ENCODE measurements at places on chromosomes 4 and X.

GRCh38 chr4:95153182-95153581 is 395.4 kb downstream of the BMPR1B start:
- DNase-seq = no peak

DNA sequence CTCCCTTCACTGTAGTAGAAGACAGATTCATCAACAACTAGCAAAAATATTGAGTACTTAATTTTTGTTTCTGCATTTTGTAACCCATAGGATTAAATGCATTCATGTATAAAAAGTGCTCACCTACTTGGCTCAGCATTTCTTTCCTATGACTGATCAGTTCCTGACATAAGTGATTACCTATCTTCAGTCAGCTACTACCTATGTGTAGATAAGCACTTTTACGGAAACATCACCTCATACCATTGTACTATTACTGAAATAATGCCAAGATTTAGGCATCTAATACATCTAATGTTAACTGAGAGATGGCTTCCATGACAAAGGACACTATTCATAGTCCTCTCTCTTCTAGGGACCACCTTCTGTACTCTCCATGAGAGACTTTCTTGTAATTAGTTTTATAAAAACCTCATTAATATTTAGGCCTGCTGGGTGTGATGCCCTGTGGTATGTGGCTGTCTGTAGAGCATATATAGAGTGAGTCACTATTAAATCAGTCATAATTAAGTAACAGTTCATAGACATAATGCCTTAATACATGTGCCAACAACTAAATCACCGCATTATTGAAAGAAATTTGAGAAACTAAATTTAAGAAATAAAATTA is 147.0 kb downstream of the PDGFC start:
- no peak for DNase-seq

DNA sequence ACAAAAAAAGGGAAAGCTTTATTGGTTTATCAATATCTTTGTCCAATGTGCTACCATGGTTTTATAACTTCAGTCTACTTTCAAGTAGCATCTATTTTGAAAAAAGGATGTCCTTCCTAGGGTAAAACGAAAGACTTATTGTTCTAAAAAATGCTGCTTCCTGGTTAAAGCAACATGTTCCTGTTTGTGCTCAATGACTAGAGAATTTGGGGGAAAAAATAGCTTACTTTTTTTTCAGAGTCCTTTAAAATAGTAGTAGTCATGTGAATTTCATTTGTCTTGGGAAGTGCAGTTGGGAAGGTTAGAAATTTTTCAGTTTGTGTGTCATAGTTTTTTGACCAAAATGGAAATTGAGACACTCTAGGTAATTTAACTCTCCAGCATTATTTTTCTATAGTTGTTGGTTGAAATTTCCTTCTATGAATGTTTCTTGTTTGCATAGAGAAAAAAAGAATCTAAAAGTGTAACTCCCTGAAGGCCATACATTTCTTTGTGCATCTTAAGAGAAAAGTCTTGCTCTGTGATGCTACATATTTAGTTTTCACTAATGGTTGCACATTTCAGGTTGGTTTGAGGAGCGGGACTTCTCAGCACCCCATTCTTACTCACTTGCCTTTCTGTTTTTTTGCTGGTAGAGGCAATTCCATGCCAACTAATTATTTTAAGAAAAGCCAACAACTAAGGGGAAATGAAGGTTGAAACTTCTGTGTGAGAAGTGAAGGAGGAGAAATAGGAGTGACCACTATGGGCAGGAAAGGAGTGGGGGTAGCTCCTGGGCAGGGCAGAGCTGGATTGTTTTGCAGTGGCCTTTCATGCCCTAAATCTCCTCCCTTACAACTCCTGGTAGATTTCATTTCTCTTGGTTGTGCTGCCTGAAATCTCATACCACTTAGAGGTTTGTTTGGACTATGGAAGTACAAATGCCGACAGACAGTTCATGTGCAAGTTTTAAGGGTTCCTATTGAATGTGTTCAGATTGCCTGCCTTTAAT is 76.4 kb downstream of the RAPGEF2 start:
- DNase-seq = no peak

- DNase-seq = no peak
These were observed 35.4 kb upstream of the HPGDS start for GRCh38 chr4:94378047-94378446.

DNA sequence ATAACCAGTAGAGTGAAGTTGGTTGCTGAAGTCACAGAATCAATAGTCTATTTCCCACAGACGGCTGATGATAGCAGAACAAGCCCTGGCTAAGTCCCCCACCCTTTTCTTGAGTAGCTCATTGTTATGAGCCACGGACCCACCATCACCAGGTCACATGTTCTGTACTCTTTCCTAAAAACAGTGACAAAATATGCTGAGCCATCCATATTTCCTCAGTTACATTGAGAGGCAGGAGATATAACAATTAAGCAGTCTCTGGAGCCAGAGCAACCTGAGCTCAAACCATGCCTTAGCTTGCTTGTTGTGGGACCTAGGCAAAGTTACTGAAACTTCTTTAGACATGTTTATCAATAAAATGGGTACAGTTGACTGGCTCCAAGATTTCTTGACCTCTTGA is 2.9 kb upstream of the CSTF2 start:
- DNase-seq = no peak

DNA sequence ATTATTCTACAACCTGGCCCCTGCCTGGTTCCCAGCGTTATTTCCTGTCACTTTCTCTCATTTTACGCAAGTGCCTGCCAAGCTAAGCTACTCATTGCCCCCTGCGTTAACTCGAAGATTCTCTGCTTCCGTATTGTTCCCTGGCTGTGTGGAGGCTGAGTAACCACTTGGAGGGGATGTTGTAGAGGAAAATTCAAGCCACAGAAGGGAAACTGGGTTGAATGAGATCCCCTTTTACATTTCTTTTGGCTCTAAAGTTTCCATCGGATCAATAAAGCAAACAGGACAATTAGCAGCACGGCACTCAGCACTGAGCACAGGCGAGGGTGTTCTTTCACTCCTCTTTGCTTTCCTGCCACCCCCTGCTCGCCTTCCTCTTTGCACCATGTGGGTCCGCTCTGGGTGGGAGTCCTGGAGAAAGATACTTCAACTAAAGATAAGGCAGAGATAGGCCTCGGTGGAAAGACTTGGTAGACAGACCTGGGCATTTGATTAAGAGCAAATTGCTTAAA is 4.2 kb upstream of the TMSB4X start:
- DNase-seq = no peak

GRCh38 chrX:30533266-30533665 is 44.3 kb downstream of the TASL start:
- DNase-seq = no peak

DNA sequence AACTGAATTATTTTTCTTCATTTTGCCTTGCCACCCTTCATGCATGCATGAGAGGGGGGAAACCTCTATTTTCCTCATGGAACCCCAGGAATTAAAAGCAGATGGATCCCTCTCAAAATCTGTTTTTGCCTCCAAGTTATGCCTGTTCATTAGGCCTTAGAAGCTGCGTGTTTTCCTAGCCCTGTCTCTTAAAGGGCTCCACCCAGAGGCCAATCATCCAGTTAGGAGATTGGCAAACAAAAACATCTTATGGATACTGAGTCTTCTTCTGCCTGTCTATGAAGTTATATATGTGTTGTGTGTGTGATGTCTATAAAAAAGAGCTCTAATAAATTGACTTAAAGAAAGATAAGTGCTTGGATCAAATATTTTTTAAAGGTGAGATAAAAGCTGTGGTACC is 142.9 kb downstream of the ANAPC10 start:
- DNase-seq = no peak

GRCh38 chr4:143538979-143539669 is 25.6 kb downstream of the SMARCA5 start:
- no peak for DNase-seq

- DNase-seq = no peak
These were observed 26.3 kb downstream of the EFHC2 start for GRCh38 chrX:44317181-44317580.

GRCh38 chr4:82711158-82711785 is 87.3 kb downstream of the SCD5 start:
- DNase-seq = no peak

DNA sequence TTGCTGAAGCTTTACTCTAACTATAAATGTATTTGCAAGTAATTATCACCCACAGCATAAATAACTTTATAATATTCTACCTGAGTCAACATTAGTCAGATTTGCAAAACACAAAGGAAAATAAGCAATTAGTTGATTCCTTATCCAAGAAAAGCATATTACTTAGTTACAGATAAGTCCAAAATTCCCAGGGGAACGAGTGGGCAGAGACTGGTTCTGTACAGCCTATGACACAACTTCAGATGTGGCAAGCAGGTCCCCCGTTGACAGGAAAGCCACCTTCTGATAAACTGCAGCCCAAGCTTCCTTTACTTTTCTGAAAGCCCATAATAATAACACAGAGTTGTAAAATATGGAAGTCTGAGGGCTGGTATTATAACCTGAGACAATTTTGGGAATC is 62.4 kb upstream of the NDP start:
- DNase-seq = no peak

GRCh38 chrX:71283403-71284143 is at the start of gene NONO:
TSS of gene NONO (plus strand) at chrX:71283635. CDS start at chrX:71290638, 7,003 bp downstream.
- peak; percentile 61 for DNase-seq

DNA sequence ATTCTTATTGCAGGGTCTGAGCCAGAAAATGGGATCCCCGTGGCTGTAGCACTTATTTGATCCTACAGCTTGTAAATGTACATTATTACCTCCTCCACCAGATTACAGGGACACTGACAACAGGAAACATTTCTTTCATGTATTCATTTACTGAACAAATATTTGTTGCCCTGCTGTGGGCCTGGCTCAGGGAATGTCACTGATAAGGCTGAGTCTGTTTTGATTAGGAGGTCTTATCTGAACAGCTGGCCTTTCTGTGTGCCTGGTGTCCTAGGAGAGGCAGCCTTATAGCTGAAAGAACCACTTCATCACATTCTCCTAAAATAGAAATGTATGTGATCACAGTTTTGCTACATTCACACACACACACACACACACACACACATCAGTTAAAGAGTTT is 45.5 kb upstream of the PROM1 start:
- no peak for DNase-seq

- DNase-seq = no peak
These were observed 184.6 kb upstream of the KIT start for GRCh38 chr4:54473077-54473545.

GRCh38 chr4:94880956-94881355 is 123.2 kb downstream of the BMPR1B start:
- DNase-seq = no peak

GRCh38 chrX:41322821-41323603 is 10.9 kb upstream of the DDX3X start:
- DNase-seq = no peak

DNA sequence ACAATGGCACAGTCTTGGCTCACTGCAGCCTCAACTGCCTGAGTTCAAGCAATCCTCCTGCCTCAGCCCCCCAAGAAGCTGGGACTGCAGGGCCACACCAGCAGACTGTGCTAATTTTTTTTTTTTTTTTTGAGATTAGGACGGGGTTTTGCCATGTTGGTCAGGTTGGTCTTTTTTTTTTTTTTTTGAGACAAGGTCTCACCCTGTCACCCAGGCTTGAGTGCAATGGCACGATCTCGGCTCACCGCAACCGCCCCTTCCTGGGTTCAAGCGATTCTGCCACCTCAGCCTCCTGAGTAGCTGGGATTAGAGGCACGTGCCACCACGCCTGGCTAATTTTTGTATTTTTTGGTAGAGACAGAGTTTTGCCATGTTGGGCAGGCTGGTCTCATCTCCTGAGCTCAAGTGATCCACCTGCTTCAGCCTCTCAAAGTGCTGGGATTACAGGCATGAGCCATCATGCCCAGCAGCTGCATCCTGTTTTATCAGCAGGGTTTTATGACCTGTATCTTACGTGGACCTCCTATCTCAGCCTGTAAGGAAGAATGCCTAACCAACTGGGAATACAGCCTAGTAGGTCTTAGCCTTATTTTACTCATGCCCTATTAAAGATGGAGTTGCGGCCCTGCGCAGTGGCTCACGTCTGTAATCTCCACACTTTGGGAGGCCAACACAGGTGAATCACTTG is 13.2 kb upstream of the MRPL1 start:
- no peak for DNase-seq

DNA sequence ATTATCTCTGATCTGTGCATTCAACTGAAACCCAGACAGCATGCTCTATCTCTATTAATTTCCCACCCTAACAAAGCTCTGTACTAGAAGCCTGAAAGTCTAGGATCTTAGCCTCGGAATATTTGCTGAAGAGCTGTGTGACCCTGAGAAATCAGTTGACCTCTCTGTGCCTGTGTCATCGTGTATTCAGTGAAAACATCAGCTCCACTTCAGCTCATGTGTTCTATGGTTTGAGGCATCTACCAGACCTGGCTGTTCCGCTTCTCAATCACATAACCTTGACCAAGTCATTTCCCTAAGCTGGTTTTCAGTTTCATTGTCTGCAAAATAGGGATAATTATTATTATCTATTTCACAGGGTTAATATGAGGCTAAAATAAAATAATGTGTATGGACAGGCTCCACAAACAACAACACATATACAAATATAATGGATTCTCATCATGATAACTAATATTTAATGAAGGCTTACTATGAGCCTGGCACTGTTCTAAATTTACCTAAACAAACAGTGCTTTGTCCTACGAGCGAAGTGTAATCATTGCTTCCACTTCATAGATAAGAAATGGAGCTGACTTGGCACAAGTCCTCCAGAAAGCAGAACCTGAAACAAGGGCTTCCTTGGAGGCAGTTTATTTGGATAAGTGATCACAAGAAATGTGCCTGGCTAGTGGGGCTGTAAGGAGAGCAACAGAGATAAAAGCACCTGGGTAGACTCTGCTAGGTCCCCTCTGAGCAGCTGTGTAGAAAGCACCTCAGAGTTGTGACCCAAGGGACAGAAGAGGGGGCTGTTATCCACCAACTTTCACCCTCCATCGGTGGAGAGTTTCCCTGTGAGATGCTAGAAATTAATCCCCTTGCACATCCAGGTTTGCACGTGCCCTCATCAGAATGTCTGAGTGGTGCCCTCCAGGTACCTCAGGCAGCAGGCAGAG is 356.9 kb downstream of the RAB28 start:
- no peak for DNase-seq

- no peak for DNase-seq
These were observed 725 bp upstream of the CXCL1 start for GRCh38 chr4:73868206-73869129.

DNA sequence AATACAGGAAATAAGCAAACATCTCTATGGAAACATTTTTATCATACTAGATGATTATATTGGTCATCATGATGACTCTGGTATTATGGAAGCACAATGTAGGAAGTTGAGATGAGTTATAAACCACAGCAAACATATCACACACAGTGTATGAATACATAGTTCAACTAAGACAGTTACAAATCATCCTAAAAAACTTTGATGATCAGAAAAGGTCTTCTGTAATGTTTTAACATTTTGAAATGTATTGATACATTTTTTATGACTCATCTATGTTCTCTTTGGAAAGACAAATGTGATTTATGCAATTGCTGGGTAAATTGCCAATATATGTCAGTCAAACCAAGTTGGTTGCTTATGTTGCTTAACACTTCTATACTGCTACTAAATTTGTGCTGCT is 4.8 kb downstream of the CXCL3 start:
- DNase-seq = no peak

GRCh38 chrX:135512508-135513129 is 7.8 kb upstream of the INTS6L start:
- no peak for DNase-seq
